ENCODE measurements at places on chromosomes 2 and 18.

- DNase-seq: no peak
Observed at GRCh38 chr18:75618146-75618545, 190.6 kb upstream of the SMIM21 start.

- DNase-seq: no peak
Observed at GRCh38 chr2:127951026-127951425, 65.3 kb upstream of the AMMECR1L start.

GRCh38 chr2:12014088-12014960 lies 267.9 kb downstream of the LPIN1 start:
- no peak for DNase-seq

GRCh38 chr2:148221166-148221565 lies 200.3 kb downstream of the MBD5 start:
- DNase-seq: no peak

GRCh38 chr2:96869281-96869821 lies 529 bp downstream of the SEMA4C start:
- DNase-seq: no peak

DNA sequence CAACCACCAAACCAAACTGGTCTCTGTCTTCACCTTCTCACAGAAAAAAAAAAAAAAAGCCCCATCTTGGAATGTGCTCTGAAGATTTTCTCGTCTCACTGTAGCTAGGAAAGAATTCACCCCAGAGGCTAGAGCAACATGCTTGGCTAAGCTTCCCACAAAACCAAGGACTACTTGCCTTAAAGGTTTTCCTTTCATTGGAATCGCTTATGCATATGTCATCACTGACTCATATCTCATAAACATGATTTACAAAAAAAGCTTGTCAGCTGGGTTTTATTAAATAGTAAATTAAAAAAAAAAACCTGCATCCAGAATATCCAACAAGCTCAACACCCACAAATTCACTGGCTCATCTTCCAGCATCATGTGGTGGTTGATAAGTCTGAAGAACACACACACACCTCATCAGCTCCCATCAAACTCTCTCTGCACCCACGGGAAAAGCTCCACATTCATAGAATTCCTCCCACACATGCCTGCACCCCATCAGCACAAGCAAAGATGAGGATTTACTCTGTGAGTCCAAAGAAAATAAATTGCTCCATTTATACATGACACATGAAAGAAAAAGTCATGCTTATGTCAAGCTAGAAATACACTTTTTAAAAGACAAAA lies 182.0 kb upstream of the TRIB2 start:
- DNase-seq: no peak

Data from GM12892 (cell line).